ENCODE measurements at places on chromosomes 11 and 22.

DNA sequence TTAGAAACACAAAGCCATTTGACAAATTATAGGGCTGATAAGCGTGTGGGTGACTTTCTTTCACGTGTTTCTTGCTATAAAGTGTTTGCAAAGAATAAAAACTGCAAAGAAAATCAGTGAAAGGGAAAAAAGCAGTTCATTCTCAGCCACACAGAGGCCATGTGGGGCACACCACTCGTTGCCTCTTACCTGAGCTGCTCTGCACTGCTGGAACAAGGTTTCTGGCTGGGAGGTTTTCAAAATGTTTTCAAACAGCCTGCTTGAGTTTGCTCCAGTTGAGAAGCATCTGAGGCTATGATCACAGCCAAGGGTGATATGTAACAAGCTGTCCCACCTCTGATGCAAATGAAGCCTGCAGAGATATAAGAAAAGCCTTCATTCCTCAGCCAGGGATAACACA lies 14.7 kb upstream of the VSIG10L2 start:
- no peak for DNase-seq

GRCh38 chr11:57322256-57323166 lies 2.2 kb downstream of the TNKS1BP1 start:
- DNase-seq = no peak

- DNase-seq = no peak
Observed at GRCh38 chr11:116122697-116123472, 618.7 kb upstream of the CADM1 start.

DNA sequence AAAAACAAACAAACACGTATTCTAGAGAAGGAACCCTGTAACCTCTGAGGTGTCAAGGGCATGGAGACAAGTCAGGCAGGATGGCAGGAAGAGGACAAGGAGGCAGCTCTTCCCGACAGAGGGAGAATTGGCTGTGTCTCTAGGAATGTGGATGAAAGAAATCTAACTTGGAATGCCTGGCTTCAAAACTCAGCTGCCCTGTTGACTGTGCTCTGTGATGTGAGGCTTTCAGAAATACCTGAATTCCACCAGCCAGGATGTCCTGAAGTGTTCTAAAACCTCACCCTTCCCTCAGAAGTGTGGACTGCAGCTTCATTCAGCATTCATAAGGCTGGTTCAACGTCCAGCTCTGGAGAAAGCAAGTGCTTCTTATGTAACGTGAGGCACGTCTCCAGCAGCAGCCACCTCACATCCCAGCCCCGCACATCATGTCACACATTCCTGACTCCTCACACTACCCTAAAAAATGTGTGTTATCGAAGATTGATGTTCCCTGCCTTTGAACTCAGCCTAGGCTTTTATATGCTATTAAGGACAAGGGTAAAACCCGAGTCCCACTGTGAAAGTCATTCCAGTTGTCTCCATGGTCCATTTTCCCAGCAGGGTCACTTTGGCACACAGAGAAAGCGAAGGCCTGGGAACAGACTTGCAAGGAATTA lies 398.9 kb downstream of the ETS1 start:
- DNase-seq = no peak

GRCh38 chr11:32109592-32109991 lies 18.7 kb downstream of the RCN1 start:
- no peak for DNase-seq

DNA sequence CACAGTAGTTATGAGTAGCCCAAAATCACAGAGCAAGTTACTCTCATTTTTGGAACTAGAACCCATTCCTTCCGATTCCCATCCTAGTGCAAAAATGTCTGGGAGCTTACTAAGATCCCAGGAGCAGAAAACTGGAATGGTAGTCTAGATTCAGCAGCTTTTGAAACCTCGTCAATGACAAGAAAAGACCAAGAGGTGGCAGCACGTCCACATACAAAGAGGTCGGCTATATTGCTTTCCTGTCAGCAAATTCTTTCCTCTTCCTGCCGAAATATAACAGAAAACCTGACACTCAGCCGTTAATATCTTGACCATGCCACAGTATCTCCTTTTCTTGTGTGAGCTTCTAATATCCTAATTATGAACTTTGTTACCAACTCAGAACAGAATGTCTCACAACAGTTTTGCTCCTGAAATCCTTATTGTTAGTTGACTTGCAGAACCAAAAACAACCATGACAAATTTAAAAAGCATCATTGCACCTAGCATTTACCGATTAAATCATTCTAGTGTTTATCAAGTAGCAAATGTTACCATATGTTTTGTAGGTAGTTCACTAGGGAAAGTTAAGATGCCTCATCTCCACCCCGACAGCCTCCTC lies 92.8 kb upstream of the OR9G4 start:
- no peak for DNase-seq

DNA sequence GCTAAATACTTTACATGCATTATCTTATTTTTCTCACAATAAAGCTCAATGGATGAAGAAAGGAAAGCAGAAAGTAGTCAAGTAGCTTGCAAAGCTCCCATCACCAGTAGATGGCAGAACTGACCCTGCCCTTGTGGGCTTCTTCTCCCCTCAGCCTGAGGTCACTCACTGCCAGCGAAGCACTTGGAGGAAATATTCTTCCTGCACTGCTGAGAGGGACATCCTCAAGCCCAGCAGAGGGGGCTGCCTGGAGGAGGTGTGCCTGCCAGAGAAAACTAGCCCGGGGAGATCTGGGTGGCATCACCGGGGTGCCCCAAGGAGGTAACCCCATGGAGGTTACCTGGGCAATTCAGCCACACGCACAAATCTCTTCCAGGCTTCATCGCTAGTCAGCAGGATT lies 6.6 kb downstream of the APOL4 start:
- peak; percentile 32 for DNase-seq

DNA sequence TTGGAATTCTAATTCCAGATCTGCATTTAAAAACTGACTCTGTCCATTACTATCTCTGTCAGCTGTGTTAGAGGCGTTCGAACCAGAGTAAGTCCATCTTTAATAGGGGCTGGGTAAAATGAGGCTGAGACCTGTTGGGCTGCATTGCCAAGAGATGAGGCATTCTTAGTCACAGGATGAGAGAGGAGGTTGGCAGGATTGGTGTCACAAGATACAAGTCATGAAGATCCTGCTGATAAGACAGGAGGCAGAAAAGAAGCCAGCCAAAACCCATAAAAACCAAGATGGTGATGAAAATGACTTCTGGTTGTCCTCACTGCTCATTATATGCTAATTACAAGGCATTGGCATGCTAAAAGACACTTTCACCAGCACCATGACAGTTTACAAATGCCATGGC lies 356.3 kb upstream of the ISX start:
- no peak for DNase-seq

GRCh38 chr22:36192542-36192941 lies 9.1 kb downstream of the APOL4 start:
- no peak for DNase-seq

DNA sequence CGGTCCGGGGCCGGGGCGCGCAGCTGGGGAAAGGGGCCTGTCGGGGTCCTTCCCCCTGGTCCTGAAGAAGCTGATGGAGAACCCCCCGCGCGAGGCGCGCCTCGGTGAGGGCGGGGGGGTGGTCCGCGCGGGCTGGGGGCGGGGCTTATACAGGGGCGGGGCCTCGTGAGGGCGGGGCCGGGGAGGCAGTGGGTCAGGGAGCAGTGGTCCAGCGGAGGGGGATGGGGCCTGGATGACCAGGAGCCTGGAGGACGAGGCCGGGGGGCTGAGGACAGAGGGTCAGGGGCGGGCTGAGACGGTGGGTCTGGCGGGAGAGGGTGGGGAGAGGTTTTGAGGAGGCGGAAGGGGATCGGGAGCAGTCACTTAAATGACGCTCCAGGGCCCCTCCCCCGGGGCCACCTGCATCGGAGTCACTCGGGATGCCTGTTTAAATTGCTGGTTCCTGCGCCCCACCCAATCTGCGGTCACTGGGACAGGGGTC lies 396 bp downstream of the TEF start:
- DNase-seq = peak; percentile 61

- no peak for DNase-seq
Observed at GRCh38 chr22:28773461-28773867, 969 bp downstream of the CCDC117 start.

- no peak for DNase-seq
Observed at GRCh38 chr22:38432264-38432663, 22.7 kb downstream of the KCNJ4 start.

All from T-helper 1 cell (primary cell).